ENCODE measurements at places on chromosomes 3 and 15.

GRCh38 chr3:160618878-160619277 lies 53.5 kb upstream of the KPNA4 start:
- no peak for DNase-seq

DNA sequence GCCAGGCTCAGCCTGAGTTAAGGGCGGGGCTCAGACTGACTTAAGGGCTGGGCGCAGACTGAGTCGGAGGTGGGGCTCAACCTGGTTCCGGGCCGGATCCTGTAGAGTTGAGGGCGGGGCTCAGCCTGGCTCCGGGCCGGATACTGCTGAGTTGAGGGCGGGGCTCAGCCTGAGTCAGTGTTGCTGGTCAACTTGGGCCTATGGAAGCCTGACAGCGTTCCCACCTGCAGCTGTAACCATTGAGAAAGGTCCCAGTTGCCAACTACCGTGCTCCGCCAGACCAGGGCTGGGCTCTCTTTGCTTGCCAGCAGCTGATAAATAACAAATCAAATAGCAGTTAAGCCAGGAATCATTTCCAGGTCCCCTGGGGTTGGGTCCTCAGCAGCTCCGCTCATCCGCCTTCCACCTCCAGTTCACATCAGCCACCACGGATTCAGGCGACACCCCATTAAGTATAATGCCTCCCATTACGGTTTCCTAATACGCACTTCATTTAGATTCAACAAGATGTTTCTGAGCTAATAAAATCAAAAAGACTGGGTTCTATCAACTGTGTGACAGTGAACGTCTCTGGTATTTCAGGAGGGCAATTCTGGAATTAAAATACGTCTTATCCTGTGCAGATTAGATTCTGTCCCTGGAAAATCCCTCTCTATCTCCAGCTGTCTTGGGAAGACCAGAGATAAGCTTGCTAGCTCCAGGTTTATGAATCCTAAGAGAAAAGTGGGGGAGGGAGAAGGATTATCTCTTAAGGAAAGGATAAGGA lies 7.3 kb downstream of the GRIP2 start:
- no peak for DNase-seq

DNA sequence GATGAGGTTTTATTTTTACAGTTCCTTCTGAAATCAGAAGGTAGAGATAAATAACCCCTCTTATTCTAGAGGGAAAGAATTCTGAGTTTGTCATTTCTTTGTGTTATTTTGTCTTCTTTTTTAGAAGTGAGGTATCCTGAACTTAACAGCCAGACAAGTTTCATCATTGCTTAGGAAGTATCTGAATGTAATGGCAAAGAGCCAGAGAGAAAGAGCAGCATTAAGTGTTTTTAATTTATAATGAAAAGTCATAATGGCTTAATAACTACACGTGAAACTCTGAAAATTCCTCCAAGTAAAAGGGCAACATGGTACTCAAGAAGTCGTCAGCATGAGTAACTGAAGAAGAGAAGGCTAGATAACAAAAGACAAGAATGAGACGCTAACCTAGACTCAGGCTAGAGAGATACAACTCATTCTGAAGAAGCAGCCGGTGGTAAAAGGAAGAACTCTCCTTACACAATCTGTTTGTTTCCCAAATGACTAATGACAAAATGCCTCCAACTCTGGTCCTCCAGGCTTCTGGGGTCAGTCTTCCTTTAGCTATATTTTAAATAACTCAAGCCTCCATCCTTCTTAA lies 116.2 kb upstream of the NECTIN3 start:
- DNase-seq, result no peak

DNA sequence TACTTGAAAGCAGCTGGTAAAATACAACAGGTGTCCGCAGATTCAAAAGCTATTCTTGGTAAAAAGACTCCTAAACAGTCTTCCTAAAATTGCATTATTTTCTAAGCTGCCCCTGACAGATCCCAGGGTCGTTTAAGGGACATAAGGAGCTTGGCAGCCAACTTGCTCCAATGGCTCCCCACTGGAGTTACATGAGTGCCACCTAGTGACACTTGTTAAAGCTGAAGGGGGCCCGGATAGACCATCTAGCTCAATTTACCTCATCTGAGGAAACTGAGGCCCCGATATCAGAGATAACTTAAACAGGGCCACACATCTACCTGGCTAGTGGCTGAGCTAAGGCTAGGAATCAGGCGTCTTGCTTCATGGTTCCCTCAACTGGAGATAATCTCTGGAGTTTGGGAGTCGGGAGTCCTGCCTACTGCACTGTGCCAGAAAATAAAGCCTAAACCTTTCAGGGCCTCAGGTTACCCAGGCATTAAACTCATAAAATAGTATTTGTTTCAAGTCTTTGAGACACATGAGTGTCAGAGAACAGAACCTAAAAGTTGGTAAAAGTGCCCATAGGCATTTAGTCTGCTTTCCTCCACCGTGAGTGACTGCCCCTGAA lies 6.5 kb upstream of the TBC1D23 start:
- DNase-seq, result no peak

DNA sequence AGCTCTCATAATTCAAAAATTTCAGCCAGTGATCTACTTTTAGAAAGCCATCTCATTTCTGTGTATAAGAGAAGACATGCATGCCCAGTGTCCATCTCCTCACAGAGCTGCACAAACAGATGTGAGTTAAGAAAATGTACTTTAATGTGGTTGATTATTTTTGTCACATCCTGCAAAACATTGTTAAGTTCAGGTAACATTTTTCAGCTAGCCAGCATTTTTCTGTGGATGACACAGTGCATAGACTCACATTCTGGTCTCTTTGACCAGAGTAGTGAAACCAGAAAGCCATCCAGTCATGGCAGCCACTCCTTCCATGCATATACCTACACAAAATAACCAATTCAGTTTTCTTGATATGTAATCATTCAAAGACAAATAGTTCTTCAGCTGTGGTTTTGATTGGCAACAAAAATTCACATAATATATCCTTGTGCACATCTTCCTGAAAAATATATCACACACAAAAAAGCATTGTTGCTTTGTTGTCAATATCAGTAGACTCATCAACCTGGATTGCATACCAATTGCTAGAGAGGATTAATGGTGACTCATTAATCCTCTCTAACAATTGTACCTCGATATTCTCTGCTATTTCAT lies 2.1 kb upstream of the PLSCR1 start:
- DNase-seq, result no peak

DNA sequence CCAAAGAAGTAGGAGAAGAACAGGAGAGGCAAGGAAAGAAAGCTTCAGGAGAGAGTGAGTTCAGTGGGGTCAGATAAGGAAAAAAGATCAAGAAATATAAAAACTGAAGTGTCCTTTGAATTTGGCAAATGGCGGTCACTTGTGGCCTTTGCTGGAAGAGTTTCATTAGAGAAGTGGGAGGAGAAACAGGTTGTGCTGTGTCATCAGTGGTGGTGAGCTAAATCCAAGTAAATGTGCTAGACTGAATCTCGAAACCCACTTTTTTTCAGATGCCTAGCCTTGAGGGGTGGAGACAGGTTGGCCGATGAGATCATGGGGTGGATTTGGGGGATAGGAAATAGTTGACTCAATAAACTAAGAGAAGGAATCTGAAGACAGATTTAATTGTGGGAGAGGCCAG lies 43.7 kb downstream of the CHRD start:
- no peak for DNase-seq

- no peak for DNase-seq
Observed at GRCh38 chr3:134339331-134339730, 34.9 kb downstream of the AMOTL2 start.

DNA sequence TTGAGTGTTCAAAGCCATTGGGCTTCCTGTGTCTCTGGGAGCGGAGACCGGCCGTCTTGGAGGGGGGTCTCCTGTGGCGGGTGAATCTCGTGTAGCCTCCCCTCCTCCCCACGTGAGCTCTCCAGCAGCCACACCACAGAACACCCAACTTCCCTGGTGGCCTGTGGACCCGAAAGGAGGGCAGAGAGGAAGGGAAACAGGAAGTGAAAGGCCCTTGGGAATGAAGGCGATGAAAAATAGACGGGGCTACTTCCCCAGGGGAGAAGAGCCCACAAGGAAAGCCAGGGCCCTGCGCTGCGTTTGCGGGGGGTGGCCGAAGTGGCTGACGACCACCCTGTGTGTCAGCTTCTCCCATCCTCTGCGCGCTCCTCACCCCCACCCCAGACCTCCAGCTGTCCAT lies 5.4 kb downstream of the ANKRD63 start:
- no peak for DNase-seq

DNA sequence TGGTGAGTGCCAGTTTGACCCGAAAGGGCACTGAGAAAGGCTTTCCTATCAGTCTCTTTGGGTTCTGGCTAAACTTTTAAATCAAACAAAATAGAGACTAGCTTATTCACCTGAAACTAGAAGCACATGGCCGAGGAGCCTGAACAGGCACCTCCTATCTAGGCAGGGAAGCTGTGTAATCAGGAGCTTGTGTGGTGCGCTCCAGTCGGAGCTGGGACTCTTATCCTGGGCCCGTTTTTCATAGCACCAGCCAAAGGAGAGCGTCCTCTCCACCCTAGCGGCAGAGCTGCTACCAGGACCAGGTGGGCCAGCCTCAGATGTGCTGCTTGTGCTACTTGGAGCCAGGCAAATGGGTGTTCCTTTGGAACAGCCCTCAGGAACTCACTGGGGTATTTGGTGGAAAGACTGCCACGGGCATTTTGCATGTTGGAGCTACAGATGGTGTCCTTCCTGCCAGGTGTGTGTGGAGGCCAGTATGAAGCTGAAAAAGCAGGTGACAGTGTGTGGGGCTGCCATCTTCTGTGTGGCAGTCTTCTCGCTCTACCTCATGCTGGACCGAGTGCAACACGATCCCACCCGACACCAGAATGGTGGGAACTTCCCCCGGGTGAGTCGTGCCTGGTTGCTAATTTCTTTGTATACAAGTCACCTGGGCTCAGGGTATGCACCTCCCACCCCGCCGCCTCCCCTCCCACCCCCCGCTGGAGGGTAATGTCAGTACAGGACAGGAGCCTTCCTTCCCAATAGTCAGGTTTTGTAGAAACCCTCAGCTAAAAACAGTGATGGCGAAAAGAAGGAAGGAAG lies 833 bp downstream of the MAN2A2 start:
- DNase-seq, result no peak

GRCh38 chr3:123760817-123761216 lies 123.3 kb downstream of the MYLK start:
- no peak for DNase-seq

- no peak for DNase-seq
Observed at GRCh38 chr3:183837390-183837789, 12.0 kb upstream of the MAP6D1 start.

DNA sequence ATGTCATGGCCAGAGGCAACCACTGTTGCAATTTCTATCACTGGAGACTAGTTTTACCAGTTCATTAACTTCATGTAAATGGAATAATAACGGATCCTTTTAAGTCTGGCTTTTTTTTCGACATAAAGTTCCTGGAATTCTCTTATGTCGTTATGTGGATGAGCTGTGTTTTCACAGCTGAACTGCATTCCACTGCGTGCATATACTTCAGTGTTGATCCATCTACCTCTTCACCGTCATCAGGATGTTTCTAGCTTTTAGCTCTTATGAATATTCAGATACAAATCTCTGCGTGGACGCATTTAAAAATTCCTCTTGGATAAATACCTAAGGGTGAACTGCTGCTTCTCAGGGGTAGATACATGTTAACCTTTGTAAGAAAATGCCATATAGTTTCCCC lies 15.6 kb upstream of the CYFIP1 start:
- DNase-seq, result no peak

- no peak for DNase-seq
Observed at GRCh38 chr15:31228011-31228484, 98.6 kb upstream of the KLF13 start.

DNA sequence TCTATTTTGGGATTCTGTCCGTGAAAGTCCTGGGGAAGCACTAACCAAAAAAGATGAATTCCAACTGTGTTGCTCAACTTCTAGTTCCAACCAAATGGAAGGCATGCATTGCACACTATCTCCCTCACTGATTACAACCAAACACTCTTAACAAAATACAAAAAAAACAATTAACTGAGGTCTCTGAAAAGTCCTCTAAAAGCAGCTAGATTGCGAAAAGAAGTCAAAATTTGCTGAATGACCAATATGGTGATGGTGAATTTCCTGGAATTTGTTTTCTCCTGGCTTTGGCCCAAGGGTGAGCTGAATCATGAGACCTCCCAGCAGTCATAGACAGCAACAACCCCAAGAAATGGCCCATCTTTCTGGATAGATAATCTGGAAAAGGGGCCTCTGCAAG lies 28.3 kb downstream of the CYP19A1 start:
- DNase-seq, result no peak

DNA sequence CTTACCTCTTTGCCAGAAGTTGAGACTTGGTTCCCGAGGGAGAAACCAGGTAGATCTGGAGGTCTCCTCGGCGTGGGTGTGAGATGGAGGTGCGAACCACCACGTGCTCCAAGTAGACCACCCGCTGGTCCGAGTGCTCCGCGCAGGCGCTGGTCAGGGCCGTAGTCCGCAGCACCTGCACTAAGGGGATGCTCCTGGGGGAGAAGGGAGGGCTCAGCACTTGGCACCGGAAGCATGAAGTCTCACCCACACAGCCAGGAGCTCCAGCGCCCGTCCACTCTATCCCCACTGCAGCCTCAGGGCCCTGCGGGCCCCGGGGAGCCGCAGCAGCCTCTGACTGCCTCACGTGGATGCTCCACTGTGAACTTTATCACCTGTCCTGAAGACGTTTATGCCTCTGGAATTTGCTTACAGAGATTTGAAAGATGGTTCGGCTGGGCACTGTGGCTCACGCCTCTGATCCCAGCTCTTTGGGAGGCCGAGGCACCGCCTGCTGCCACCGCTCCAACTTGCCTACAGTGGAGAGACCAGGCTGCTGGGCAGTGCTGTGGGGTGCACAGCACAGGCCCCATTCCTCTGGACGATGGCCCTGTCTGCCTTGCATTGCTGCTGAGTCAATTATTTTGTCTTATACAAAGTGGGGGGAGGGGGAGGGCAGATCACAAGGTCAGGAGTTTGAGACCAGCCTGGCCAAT lies 75.4 kb upstream of the SNRPA1 start:
- no peak for DNase-seq

DNA sequence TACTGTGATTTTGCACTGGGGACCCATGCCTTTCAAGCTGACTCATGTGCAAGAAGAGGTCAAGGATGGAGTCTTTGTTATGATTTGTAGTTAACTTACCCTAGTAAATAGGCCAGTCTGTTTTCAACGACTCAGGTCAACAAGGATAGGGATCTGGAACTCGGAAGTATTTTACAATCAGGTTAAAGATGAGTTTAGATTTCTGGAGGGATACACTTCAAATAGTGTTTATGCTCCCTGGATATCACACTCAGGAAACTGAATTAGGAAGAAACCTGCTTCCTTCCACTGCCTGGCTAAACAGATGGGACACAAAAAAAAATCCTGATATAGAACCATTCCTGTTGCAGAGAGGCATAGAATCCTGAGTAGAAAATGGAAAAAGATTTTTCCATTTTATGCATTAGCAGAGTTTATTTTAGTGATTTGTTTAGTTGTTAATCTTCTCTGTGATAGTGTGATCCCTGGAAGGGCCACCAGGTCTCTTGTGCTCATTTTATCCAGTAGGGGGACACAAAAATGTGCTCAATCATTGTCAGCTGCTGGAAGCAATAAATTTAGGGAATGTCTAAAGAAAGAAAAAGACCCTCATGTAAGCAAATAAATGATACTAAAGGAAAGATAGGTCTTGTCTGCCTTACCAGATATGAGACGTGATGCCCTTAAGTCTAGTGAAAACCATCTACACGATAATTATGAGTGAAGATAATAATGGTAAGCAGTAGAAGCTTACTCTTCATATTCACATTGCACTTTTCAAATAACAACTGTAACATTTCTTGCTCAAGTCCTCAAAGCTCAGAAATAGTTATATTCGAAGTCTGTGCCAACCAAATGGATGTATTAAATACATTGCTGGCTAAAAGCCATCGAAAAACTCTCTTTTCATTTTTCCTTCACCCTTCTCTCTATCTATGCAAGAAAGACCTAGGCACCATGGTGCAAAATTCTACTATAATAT lies 452.1 kb upstream of the KCNMB2 start:
- no peak for DNase-seq

- no peak for DNase-seq
Observed at GRCh38 chr3:62027796-62028195, 345.6 kb downstream of the FEZF2 start.
